ENCODE measurements at places on chromosomes 6 and 20.

DNA sequence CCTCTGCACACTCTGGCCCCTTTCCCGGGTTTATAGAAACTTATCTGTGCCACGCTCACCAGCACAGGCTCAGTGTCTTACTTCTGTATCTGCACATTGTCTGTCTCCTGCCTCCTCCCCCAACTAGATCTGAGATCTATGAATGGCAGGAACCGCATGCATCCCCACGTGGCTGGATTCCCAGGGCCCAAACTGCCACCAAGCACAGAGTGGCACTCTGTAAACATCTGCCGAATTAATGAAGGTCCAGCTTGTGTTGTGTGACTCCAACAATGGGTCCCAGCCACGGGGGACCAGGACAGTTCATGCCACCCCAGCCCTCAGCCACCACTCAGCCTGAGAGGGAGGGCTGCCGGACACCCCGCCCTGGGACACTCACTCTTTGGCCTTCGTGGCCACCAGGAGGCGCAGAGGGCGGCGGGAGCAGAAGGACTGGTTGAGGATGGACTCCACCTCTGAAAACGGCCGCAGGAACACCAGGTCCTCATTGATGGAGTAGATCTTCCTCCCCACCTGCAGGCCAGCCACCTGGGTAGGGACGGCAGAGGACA lies 171.1 kb downstream of the PREX1 start:
- DNase-seq, result no peak

- no peak for DNase-seq
Measured at GRCh38 chr20:51163996-51164600, 141.2 kb upstream of the KCNG1 start.

- no peak for DNase-seq
Measured at GRCh38 chr6:52610011-52610410, 33.2 kb upstream of the TRAM2 start.

DNA sequence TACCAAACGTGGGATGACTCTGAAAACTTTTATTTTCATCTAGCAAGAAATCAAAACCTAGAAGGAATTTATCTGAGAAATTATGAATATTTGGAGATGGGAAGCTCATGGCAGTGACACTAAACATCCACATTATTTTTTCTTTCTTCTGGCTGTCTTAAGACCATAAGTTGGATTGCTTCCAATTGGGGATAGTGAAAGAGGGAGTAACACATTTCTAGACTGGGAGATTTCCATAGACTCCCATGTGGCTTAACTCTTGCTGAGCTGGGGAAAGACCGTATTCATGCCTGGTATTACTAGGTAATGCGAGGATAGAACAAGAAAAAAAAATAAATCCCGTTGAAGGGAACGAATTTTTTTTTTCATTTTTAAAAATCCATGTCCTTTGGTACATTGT lies 120.0 kb downstream of the UTRN start:
- no peak for DNase-seq

- no peak for DNase-seq
Measured at GRCh38 chr6:96865055-96865405, 27.8 kb upstream of the GPR63 start.

Measured in NCI-H748 treated with DMSO at 0.1 percent for 48 hours (cell line).